ENCODE measurements at places on chromosomes 3 and 15. TPM values are rescaled to one million over a fixed set of nuclear protein-coding genes. Genes with fewer than 3 reads are reported as not detected.

GHRL gene
- not detected for total RNA-seq

GOLGA8S gene
- 0.09 TPM for total RNA-seq

MYO1E gene
- 168 TPM for total RNA-seq

GOLGA6D gene
- total RNA-seq, result 0.12 TPM

NCBP2 gene
- 49.1 TPM for total RNA-seq

DIPK2A gene
- 6.8 TPM for total RNA-seq

ANKUB1 gene
- not detected for total RNA-seq

SYNPR gene
- not detected for total RNA-seq

GP5 gene
- total RNA-seq, result not detected

MYZAP gene
- total RNA-seq, result 1.6 TPM

GRM7 gene
- not detected for total RNA-seq

CYP8B1 gene
- not detected for total RNA-seq

SOX14 gene
- not detected for total RNA-seq

IQCF5 gene
- total RNA-seq, result not detected

MUC13 gene
- total RNA-seq, result 8.7 TPM

HMCES gene
- total RNA-seq, result 41.8 TPM

CDHR4 gene
- total RNA-seq, result 0.29 TPM

JMJD7 gene
- total RNA-seq, result 4.3 TPM

TRPC1 gene
- 8.1 TPM for total RNA-seq

MASP1 gene
- not detected for total RNA-seq

SPSB4 gene
- 0.20 TPM for total RNA-seq

UBE2Q2 gene
- total RNA-seq, result 38.5 TPM

SHISA5 gene
- 121 TPM for total RNA-seq

DET1 gene
- total RNA-seq, result 5.0 TPM

UROC1 gene
- total RNA-seq, result not detected

CHST13 gene
- total RNA-seq, result 1.1 TPM

SEMA3G gene
- 0.07 TPM for total RNA-seq

CLDN16 gene
- not detected for total RNA-seq

DNAH1 gene
- total RNA-seq, result 0.99 TPM

EXD1 gene
- not detected for total RNA-seq

MORC1 gene
- not detected for total RNA-seq

CHRNA7 gene
- 4.1 TPM for total RNA-seq

GATM gene
- 2.2 TPM for total RNA-seq

KLHL6 gene
- not detected for total RNA-seq

UNC45A gene
- 56.8 TPM for total RNA-seq

CYP11A1 gene
- not detected for total RNA-seq

ITGB5 gene
- 422 TPM for total RNA-seq

GOLGA6L7 gene
- not detected for total RNA-seq

PLA2G4D gene
- not detected for total RNA-seq

SCAMP5 gene
- 11.2 TPM for total RNA-seq

NR2E3 gene
- total RNA-seq, result 0.15 TPM

TMEM212 gene
- total RNA-seq, result not detected

GOLGA8J gene
- not detected for total RNA-seq

CNTN3 gene
- total RNA-seq, result not detected

CFAP91 gene
- 0.35 TPM for total RNA-seq
